Stimulated activated CD4-positive, alpha-beta T cell treated with anti-CD3 and anti-CD28 coated beads, Interleukin-2, amount 100 ng/mL, for 4 hours (primary cell): ENCODE measurements at places on chromosomes 1 and 21.

- no peak for DNase-seq
Observed at GRCh38 chr1:202311875-202312635, 29.7 kb downstream of the UBE2T start.

DNA sequence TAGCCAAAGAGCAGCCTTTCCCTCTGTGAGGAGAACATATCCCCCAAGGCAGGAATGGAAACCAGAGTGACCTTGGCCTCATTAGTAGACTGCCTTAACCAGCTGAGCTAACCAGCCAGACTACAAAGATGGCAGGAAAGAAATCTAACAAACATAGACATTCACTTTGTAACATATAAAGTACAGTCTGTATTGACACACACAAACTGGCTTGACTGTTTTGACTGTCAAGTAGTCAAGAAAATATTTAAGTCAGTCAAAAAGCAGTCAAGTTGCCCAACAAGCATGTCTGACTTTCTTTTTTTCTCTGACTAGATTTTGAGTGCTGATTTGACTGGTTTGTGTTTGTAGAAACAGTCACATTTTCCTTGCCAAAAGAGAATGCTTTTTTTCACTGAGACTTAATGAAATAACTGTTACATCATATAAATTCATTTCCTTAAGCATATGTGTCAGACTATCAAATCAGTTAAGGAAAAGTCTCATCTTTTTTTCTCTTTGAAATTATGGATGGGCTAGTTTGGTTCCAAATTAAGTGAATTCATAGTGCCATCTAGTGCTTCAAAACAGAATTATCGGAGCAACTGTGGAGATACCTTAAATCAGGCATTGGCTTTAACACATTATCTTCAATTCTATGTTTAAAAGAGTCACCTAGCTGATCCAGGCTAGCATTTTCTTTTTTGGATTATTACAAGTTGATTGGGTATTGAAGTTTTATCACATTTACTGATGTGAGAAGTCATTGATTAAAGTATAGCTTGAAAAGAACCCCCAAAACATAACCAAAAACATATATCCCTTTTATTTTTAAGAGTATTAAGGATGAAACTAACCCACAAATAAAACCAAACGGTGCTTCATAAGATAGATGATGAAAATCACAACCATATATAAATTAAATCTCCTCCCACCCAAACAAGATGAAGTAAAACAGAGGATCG is 75.0 kb downstream of the ATP6V1G3 start:
- DNase-seq, result no peak

- DNase-seq, result no peak
Observed at GRCh38 chr1:157739229-157739901, 37.6 kb downstream of the FCRL2 start.

- DNase-seq, result no peak
Observed at GRCh38 chr1:23341931-23342692, 2.0 kb downstream of the HNRNPR start.

- no peak for DNase-seq
Observed at GRCh38 chr1:202151045-202151444, 6.5 kb upstream of the ARL8A start.

DNA sequence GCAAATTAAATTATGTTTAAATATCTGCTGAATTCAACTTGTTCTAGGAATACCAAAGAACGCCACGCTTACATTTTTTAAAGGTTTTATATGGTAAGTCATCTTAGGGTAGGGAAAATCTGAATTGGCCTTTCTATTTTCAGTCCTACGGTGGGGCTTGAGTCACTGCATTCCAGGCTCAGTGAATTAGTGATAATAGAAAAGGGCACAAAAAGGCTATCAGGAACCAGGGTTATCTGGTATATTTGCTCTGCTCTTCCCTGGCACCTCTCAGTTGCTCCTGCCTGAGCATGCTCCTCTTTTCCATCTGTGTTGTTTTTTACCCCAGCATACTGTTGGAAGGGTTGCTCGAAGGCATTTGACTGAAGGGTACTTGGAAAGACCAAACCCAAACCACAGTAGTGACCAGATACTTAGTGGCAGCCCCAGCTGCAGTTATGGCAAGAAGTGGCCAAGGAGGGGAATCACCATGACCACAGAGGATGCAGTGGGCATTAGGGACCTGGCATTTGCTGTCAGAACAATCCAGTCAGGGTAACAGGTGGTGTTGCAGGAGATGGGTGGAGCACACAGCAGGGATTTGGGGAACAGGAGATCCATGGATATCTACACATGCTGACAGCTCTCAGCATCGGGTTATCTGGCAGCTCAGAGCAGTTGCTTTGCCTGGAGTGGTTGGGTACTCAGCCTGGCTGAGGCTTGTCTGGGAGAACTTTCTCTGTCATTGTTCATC is 2.3 kb downstream of the OVAAL start:
- DNase-seq, result no peak

GRCh38 chr1:3545363-3546047 is 65.8 kb downstream of the MEGF6 start:
- no peak for DNase-seq

- no peak for DNase-seq
Observed at GRCh38 chr21:38913120-38913892, 107.6 kb downstream of the ETS2 start.

GRCh38 chr1:235887676-235888075 is 21.0 kb upstream of the LYST start:
- no peak for DNase-seq

GRCh38 chr1:161531986-161532643 is 7.8 kb downstream of the HSPA6 start:
- DNase-seq, result no peak

- DNase-seq, result no peak
Observed at GRCh38 chr1:211735208-211736170, 60.1 kb upstream of the NEK2 start.
